ENCODE measurements at places on chromosomes 7 and 10.

DNA sequence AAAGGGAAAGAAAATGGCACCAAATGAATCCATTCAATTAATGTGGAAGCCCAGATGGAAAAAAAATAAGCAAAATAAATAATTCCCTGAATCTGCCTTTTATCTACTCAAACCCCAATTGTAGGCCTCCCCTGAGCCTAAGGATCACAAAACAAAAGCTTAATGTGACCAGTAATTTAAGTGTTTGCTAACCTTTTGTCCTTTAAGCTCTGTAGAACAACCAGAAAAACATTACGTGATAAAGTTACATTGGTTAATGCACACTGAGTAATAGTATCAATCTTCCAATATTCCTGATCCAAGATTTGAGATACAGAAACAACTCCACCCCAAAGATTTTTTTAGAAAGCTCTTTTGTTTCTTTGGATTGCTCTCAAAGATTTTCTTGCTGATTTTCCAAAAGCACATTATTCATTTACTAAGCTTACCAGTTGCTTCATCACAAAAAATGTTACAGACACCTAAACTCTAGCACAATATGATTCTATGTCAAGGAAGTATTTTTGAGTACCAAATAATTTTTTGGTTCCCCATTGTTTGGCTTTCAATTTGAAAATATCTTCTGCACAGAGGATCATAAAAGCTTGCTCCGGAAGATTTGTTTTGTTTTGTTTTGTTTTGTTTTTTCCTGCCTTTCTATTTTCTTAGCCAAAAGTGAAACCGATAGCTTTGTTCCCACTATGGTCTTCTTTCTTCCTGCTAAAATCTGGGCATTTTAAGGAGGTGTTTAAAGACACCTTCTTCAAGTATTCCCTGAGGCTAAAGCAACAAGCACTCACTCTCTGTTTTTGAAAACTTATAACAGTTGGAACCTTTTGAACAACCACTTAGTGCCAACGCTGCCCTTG lies 54.2 kb downstream of the TRIL start:
- no peak for DNase-seq

GRCh38 chr10:51031950-51032349 lies 42.3 kb upstream of the PRKG1 start:
- DNase-seq: no peak

DNA sequence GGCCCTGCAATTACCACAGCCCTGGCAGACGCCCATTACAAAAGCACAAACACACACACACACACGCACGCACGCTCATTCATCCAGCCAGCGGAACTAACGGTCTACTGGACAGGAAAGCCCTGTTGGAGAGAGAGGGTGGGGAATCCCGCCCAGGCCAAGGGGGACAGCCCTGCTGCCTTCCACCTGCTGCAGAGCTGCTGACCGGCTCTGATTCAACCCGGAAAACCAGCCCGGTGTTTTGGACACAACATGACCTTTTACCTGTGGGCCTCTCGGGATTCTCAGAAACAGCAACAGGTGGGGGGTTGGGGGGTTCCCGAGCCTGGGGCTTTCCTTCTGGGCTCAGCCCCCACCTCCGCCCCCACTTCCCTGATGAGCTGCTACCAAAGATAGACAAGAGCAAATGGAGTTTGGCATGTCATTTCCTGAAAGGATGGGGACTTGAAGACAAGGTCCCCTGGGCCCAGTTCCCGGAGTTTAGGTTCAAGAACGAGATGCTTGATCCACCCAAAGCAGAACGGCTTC lies 18.5 kb upstream of the SERPINE1 start:
- no peak for DNase-seq

DNA sequence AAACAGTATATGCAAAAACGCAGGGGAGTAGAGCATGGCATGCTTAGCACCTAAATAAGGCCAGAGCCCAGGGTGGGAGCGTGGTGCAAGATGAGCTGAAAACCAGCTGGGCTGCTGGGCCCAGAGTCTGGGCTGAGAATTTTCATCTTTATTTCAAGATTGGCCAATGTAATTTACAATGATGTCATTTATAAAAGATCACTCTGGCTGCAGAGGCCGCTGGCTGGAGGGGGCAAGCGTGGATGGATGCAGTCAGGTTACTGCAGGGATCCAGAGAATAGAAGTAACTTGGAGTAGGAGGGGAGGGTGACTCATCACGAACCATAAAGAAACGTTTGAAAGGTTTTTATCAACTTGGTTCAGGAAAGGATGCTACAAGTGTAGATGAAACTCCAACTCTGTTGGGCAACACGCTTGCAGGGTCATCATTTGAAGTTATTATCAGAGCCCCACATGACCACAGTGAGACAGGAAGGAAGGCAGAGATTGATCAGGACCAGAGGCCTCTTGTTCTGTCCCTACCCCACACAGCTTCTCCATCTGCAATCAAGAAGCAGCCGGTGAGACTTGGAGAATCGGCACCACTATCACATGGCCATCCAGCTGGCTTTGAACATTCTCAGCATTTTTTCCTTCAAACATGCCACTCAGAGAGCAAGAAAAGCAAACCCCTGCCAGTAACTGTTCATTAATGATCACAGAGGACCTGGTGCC lies 49.2 kb downstream of the ODAD2 start:
- no peak for DNase-seq

- no peak for DNase-seq
Measured at GRCh38 chr10:108112218-108112617, 947.7 kb upstream of the SORCS1 start.

DNA sequence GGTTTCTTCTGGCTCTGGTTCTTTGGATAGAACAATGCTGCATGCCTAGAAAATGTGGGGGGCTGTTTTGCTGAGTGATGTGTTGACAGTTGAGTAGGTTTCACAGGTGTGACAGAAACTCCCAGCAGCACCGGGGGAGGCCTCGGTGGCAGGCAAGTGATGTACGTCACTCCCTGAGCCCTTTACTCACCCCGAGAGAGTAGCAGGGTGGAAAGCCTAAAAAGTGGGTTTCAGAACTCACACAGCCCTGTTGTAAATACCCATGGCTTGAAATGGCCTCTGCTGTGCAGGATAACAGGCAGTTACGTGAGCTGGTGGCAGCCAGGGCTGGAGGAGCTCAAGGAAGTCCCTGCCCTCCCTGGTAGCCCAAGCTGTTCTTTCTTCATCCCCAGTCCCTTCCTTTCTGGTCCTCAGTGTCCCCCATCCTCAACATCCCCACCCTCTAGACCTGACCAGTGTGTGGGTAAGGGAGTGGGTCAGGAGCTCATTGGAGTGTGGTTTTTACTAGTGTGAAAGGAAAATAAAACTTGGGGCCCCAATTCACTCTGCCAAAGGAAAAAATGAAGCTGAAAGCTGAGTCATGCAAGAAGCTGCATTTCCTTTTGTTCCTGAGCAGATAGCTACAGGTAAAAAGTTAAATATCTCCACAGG lies 258.1 kb downstream of the STK31 start:
- no peak for DNase-seq

GRCh38 chr10:121369616-121370015 lies 228.6 kb downstream of the FGFR2 start:
- no peak for DNase-seq

DNA sequence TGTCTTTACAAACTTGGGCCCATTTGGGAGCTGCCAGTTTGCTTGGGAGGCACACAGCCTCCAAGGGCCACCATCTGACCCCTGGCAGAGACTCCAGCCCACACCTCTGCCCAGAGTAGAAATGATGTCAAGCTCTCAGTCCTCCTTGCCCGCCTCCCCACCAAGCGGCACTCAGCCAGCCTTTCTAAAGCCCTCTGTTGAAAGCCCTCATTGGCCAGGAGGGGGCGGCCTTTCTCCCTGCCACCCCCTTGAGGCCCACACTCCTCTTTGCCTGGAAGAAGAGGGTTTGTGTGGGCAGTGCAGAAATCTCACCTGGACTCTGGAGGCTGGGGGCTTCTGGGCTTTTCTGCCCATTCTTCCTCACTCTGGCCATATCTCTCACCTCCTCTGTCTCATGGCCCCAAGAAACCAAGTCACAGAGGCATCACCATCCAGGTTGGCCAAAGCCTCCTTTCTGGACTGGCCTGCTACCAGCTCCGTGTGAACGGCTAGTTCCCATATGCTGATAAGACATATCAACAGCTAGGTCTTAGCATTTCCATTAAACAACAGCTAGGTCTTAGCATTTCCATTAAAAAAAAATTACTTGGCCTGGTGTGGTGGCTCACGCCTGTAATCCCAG lies 36.1 kb downstream of the UBTD1 start:
- no peak for DNase-seq

GRCh38 chr7:116952635-116953371 lies 498 bp upstream of the ST7 start:
- DNase-seq: no peak

DNA sequence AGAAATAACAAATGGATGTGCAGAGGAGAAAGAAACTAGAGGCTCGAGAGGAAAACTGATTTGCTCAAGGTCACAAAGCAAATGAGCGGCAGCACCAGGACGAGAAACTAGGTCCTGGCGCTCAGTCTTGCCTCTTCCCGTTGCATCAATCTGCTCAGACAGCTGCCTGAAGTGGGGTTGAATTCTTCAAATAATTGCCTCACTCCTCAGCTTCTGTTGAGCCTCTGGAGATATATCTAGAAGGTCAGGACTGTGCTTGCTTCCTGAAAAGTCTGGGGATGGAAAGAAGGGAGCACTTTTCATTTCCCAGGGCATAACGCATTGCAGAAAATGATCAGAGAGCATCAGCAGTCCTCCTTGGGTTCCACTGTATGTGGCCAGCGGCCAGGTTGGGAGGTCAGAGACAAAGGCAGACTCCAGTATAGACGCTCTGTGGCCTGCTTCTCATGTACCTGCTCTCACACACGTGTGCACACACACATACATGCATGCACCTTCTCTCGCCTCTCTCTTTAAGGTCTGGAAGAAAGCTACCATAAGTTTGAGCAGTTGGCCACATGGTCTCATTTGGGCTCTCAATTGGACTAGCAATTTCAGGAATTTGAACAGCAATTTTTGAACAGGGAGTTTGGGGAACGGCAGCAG lies 83.7 kb upstream of the DUSP5 start:
- no peak for DNase-seq

DNA sequence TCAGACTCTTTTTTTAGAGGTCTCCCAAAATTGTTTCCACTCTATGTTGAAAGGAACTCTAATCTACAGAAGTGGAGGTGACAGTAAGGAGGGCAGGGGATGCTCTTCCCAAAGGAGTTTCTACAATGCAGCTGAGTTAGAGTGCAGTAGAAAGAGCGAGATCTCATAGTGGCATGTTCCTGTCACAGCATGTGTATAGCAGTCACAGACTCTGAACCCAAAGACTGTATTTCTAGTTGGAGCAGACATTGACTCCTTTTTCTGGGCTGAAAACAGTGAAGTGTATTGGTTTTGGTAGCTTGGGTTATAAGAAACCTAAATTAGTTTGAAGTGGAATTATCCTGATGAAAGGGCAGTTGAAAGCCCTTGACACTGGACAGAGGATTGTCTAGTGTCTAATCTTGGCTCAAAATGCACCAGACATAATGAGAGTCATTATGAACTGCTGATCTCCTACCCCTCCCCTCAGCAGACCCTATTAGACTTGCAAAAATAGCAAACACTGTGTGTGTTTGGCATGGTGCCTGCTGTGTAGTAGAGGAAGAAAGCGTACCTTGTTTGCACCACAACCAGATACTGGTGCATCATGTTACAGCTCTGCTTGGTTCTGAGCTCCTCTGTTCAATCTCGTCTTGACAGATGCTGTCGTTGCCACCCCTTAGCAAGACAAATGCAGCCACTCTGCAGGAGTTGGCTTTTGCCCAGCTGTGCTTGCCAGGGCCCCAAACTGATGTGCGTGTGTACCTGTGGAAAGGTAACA lies 336.0 kb downstream of the AUTS2 start:
- no peak for DNase-seq

DNA sequence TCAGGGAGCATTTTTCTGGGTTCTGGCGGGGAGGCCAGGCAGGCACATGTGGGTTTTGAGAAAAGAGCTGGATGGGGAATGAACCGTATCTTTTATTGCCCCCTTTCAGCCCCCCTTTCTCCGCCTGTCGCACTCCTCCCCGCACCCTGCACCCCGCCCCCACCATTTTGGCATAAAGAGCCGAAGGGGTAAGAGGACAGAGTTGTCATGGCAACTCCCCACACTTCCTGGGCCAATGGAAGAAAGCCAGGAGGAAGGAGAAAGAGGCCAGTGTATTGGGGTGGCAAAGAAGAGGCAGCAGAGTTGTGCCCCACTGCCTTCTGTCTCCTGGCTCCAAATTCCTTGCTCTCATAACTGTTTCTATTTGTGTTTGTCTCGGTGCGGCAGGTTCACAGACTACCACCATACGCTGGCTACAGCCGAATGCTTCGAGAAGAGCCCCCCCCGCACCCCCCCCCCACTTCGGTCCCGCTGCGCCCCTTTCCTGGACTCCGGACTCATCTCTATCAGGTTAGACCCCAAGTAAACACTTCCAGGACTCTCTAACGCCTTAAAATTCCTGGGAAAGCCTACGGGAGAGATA lies 3.4 kb downstream of the KCNIP2 start:
- no peak for DNase-seq

DNA sequence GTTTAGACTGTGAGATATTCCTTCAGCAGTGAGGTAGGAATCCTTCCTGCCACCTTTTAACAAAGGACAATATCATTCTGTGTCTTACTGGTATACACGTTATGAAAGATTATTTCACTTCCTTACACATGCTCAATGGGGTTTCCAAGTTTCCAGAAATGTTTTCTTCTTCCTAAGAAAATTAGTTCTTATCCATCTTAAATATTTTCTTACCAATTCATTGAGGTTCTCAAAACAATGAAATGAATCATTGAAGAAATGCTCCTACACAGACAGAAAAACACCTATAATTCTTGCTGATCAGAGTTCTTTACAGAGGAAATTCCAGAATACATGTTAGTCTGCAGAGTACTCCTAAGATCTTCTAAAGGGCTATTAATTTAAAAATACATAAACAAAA lies 51.4 kb upstream of the SEC61G start:
- no peak for DNase-seq

- no peak for DNase-seq
Measured at GRCh38 chr10:81414038-81414437, 461.0 kb upstream of the NRG3 start.

GRCh38 chr7:24231493-24231892 lies 52.5 kb upstream of the NPY start:
- DNase-seq: no peak

DNA sequence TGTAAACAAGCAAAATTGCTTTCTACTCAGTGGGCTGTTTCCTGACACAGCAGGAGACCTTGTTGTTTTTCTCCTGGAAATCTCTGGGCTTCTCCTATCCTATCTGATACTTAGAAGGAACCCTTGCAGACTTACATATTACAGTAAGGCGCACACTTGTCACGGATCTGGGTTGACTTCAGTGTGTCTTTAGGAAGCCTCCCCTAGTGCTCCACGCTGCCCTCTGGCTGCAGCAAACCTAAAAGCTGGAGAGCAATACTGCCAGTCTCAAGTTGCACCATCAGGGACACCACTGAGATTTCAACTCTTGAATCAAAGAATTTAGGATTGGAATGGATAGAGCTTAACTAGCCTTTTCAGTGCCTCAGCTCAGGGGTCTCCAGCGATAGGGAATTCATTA lies 495.3 kb downstream of the LRMDA start:
- no peak for DNase-seq

GRCh38 chr10:79995979-79996634 lies 47.2 kb upstream of the SFTPD start:
- no peak for DNase-seq

DNA sequence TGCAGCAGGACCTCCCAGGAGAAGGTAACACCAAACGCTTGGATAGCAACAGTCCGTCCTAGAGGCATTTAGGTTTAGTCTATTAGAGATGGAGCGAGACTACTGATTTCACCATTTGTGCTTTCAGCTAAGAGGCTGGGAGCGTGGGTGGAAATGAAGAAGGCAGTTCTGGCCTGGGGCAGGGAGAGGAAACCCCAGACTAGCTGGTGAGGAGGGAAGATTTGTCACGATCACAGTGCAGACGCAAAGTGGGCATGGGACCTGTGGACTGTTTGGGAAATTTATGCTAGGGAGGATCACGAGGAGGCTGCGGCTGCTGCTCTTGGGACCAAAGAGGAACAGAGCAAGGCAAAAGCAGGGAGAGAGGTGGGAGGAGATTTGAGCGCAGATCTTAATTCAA lies 130.4 kb upstream of the AOAH start:
- DNase-seq: no peak
